SJCRH30 (cell line): ENCODE measurements at places on chromosomes 11 and 22.

DNA sequence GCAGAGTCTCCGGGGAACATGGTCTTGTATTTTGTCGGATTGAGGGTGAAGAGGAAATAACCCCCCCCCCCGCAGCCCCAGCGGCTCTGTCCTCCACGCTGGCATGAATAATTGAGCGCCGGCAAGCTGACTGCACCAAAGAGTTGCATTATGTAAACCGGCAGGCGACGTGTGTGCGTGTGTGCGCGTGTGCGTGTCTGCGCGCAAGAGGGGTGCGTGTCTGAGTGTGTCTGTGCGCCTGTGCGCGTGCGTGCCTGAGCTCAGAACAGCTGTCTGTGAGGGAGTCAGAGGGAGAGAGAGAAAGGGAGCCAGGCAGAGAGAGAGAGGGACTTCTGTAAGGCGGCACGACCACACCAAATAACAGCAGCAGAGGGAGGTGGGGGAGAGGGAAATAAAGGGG lies 94.4 kb downstream of the SCN3B start:
- DNase-seq: peak; percentile 70

DNA sequence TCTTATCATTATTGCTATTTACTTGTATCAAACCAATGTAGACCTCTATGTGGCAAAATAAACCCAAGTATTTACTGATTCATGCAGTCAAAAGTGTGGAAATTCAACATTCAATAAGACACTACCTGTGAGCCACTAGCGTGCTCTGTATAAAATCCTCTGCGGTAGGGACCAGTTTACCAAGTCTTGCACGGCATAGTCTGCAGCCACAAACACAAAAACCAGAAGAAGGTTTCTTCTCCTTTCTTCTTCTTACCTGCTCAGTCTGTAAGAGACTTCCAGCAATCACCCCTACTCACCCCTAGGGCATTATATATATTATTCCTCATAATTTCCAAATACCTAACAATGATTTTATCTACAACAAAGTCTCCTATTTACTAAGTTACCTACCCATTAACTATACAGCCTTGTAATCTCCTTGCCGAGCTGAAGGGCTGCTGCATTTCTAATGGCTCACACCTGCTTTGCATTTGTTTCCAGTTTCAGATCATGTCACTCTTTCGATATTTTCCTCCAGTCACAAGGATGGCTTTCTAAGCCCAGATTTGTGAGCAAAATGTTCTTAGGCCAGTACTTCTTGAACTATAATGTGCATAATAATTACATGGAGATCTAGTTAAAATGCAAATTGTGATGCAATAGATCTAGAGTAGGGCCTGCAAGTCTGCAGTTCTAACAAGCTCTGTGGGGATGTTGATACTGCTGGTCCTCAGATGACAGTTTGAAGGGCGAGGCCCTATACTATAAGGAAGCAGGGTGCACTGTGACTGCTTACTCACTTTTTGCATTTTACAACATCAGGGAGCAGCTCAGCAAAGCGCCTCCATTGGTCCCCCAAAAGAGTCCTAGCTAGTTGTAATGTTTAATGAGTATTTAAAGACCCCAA lies 191.9 kb upstream of the DDI1 start:
- no peak for DNase-seq

- DNase-seq: no peak
Observed at GRCh38 chr22:31142285-31142684, 2.0 kb upstream of the PLA2G3 start.

DNA sequence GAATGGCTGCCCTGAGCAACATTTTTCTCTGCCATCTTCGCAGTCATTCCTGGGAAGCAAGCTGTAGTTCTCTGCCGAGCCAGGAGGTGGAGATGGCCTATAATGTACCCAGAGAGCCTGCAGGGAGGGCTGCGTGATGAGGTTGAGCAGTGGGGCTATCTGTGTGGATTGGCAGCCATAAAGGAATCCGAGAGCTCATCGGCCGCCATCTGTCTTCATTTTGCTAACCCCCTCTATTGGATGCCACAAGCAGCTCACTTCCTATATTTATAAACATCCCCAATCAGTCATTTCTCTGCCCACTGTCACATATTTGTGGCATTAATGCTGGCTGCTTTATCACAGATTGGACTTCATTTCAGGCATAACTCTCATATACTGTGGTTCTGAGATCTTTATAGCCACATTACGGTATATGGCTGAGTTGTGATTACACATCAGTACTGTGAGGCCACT lies 209.5 kb downstream of the NTM start:
- peak; percentile 57 for DNase-seq

DNA sequence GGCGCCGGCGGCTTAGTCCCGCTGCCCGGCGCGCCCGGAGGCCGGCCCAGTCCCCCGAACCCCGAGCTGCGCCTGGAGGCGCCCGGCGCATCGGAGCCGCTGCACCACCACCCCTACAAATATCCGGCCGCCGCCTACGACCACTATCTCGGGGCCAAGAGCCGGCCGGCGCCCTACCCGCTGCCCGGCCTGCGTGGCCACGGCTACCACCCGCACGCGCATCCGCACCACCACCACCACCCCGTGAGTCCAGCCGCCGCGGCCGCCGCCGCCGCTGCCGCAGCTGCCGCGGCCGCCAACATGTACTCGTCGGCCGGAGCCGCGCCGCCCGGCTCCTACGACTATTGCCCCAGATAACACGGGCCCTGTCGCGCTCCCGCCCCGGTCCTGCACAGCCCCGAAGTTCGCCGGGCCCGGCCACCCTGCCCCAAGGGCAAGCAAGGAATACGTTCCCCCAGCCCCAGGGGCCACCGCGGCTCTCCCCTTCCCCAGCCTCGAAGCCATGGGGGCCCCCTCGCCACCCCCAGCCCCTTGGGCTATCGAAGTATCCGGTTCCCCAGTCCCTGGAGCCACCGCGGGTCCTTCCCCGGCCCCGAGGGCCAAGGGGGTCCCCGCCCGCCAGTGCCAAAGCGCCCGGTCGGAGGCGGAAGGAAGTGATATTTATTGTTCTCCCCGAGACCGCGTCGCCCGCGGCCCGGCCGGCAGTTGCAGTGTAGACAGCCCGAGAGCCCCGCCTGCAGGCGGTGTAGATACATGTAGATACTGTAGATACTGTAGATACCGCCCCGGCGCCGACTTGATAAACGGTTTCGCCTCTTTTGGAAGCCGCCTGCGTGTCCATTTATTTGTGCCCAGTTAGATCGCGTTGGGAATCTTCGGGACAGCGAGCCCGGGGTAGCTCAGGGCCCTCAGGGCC lies 6.2 kb downstream of the TBX1 start:
- DNase-seq: no peak

DNA sequence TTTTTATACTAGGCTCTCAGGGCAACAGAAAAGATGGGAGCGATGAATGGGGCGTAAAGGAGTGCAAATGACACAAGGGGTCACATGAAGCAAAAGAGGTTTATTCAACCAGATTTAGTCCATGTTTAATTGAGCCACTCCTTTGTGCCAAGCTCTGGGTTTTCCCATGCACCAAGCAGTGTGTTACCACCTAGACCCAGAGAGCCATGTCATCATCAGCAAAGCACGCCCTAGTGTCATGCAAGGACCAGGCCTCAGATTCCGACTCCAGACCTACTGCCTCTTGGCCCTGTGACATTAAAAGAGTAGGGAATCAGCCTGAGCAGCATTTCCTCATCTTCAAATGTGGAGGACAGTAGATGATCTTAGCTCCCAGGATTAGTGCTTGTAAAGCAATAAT lies 1.1 kb upstream of the IGLL5 start:
- DNase-seq: no peak

GRCh38 chr11:2885017-2885677 lies 428 bp downstream of the CDKN1C start:
- no peak for DNase-seq

DNA sequence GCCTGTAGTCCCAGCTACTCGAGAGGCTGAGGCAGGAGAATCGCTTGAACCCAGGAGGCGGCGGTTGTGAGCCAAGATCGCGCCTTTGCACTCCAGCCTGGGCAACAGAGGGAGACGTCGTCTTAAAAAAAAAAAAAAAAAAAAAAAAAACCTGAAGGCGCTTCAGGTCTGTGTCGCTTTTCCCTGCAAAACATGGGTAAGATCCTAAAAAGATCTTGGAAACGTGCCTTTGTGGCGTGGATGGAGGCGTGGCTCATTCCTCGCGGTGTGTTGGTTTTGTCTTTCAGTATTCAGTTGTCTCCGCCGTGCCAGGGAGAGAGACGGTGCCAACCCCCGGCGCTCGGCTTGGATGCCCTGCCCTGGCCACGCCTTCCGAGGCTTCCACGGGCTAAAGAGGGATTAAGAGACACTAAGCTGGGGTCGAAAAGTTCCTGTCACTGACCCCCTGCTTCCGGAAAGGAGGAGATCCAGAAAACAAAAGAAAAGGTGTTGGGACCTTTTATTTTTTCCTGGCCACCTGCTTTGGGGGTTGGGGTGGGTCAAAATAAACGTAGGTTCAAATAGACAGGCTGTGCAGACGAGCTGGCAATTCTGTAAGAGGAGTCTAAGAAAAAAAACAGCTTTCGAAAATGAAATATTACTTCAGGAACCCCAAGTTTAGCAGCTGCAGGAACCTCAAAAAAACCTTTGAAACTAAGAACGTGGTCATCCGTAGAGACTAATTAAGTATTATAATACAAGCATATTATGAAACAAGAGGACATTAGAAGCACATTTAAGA lies 1.1 kb upstream of the SLC35F2 start:
- DNase-seq: no peak
